ENCODE measurements at places on chromosomes 7 and 10.

- no peak for DNase-seq
These were observed 85.8 kb downstream of the NRP1 start for GRCh38 chr10:33248638-33249037.

DNA sequence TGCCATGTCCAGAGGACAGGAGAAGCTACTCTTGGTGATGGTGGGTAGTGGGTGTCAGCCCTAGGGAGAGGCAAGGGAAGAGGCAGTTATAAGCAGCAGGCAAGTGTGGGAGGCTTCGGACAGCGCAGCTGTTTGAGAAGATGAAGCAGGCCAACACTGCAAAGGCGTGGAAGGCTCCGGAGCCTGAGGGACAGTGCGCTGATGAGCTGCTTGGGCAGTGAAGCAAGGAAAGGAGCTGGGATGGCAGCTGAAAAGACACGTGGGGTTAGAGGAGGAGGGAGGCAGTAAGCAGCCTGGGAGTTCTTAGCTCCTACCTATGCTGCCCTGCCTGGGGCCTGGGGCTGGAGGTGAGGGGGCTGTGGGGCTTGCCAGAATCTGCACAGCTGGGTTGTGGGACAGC is 50.1 kb upstream of the CRTAC1 start:
- no peak for DNase-seq

DNA sequence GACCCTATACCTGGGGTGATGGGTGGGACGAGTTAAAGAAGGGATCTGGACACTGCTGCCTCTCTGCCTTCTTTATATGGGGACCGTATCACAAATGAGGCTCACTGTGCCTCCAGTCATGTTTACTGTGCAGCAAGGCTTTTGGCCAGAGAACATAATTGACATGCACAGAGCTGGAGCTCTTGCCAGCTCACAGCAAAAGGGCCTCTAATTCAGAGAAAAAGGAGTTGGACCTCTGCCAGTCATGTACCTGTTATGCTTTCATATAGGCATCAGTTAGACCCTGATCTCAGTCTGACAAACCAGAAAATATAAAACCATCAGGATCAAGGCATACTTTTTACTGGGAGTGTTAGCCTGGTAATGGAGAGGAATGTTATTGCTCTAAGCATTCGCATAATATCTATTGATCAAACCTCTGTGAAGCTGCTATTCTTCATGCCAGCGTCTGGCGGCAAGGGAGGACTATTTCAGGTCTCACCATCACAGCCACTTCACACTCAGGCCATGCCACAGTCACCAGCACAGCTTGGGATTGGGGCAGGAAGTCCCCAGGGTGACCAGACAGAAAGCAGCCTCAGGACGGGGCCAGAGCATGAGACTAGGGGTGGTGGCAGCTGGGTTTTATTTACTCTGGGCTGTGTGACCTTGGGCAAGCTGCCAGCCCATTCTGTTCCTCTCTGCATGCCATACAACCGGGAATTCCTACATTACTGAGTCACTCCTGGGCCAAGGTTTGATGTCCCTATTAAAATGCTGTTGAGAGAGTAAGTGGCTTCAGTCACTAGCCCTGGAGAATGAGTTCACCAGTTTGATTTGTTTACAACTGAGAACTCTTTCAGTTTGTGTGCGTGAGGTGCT is 90.1 kb downstream of the NPSR1 start:
- DNase-seq = no peak

DNA sequence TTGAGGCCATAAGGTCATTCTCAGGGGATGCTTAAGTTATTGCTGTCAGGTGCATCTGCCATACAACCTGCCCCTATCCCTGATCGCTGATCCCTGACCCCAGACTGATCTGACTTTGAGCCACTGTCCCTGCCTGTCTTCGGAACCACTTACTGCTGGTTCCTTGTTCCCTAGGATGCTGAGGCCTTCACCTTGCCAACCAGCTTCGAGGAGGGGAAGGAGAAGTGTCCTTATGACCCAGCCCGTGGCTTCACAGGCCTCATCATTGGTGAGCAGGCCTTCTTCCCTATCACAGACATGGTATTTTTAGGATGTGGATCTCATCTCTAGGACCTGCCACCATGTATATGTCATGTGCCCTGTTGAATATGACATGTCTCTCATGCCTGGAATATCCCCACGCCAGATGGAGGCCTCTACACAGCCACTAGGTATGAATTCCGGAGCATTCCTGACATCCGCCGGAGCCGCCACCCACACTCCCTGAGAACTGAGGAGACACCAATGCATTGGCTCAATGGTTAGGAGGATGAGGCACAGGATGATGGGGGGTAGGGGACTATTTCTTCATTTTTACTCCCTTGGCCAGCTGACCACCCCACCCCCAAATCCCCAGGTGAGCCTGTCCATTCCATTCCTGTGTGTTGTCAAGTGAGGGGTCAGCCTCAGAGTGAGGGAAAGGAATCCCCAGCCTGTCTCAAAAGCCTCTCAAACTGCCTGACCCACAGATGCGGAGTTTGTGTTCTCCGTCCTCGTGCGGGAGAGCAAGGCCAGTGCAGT is 9.0 kb downstream of the MRPL43 start:
- DNase-seq = no peak

DNA sequence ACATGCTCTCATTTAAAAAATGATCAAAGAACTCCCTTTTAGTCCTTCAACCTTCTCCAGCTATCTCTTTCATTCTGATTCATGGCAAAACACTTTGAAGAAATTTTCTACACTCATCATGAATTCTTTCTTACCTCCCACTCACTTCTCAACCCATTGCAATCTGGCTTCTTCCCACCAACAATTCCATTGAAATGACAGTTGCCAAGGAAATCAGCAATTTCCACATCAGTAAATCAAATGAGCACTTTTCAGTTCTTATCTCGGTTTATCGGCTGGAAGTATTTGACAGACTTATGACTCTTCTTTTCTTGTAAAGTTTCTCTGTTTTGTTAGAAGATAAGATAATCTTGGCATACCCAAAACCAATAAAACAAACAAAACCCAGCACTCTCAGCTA is 99.1 kb upstream of the CACNA2D1 start:
- no peak for DNase-seq

DNA sequence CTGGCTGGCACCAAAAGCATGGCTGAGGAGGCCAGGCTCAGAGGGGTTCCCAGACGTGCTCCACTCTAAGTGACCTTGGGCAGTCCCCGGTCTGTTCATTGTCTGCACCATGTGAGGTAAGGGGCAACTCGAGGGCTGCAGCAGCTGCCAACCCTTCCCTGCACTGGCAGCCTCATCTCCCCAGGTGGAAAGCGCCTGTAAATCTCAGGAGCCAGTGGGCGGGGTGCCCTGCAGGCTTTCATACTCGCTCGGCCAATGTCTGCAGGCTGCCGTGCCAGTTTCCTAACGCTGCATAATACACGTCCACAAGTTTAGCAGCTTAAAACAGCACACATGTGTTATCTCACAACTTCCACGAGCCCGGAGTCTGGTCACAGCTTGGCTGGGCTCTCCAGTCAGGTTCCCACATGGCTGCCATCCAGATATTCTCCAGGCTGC is 12.6 kb upstream of the GDF10 start:
- DNase-seq = no peak

DNA sequence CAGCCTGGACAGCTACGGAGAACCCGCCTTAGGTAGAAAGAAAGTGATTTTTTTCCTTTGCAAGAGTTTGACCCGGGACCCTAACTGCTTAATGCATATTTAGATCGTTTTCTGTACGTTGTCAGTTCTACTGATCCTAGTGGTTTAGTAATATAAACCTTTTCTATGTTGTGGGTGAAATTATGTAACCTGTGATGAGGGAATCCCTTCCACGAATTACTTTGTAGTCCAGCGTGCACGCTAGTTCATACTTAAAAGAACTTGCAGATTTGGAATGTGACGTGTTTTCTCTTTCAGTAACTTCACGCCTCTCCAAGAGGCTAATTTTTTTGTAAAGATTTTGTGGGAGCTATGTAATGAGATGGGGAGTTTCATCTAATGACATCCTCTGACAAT is 705 bp downstream of the SLF2 start:
- no peak for DNase-seq

DNA sequence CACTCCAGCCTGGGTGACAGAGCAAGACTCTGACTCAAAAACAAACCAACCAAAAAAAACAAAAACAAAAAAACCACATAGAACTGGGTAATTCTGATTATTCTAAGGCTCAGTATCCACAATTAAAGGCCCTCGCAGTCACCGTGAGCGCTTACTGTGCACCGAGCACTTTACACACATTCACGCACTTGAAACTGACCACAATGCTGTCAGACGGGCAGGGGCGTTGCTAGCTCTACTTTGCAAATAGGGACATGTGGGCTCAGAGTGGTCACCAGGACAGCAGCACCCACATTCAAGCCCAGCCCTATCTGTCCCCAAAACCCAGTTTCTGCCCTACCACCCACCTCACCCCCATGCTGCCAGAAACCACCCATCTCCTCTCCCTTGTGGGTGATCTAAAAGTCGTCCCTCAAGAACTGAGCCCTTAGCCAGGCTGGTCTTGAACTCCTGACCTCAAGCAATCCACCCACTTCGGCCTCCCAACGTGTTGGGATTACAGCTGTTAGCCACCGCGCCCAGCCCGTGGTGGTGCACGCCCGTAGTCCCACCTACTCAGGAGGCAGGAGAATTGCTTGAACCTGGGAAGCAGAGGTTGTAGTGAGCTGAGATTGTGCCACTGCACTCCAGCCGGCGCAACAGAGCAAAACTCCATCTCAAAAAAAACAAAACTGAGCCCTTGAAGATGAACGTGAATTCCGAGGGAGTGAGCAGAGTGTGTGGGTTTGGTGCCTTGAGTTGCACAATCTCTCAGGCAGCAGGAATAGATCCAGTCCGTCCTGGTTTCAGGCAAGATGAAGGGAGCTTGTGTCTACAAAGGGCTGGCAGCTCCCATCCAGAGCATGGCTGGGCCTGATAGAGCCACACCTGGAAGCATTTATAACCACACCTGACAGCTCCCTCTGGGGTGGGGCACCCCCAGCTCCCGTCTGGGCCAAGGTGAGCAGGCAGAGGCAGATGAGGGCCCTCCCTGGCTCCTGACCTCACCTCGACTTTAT is 5.4 kb upstream of the HSPB1 start:
- no peak for DNase-seq

DNA sequence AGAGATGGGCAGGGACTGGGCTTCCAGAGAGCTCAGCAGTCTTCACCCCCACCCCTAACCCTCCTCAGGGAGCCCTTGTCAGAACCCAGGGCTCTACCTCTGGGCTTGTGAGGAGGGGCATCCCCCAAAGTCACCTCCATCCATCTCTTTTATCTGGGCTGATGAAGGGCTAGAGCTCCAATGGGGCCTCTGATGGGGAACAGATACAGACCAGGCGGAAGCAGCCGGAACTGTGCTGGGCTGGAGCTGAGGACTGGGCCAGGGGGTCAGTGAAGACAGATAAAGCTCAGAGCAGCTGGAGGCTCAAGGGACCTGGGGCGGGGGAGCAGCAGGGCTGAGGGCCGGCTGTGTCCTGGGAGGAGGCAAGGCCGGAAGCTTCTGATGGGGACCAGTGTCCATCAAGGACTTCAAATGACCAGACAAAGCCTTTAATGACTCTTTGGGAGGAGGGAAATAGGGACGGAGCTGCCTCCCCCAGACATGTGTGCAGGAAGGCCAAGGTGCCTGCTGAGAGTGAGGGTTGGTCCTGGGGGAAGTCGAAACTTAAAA is 10.2 kb downstream of the KAZALD1 start:
- DNase-seq = no peak

DNA sequence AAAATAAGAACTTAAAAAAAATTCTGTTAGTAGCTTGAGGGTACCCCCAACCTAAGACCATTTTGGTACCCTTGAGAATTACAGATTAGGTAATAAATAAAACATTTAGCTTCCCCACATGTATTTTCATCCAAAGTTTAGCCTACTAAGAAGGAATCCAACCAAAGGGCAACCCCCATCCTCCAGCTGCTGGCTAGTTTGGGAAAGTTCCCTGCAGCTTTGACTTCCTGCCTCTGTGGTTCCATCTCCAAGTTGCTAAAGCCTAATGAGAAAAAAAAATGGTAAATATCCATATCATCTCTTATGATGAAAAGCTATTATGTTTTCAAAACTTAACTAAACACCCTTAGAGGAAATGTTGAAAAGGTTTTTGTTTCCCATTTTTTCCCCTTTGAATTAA is 547.2 kb downstream of the ANKRD7 start:
- no peak for DNase-seq

GRCh38 chr10:98831391-98831790 is 384.7 kb upstream of the HPS1 start:
- no peak for DNase-seq

DNA sequence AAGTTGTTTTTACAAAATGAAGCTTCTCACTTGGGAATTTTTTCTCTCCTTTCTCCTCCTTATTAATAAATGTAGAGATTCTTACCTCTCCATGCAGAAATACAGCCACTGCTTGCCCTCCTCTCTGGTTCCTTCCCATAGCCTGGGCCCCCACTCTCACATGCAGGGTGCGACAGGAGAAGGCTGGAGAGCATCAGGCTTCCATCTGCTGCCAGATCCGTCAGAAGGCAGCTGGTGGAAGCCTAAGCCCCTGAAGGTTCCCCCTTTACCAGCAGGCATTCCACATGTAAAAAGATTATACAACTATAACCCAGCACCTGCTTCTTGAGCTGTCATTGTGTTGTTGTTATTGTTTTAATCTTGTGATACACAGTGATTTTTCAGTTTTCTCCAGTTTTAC is 314.2 kb downstream of the LHFPL3 start:
- DNase-seq = no peak

DNA sequence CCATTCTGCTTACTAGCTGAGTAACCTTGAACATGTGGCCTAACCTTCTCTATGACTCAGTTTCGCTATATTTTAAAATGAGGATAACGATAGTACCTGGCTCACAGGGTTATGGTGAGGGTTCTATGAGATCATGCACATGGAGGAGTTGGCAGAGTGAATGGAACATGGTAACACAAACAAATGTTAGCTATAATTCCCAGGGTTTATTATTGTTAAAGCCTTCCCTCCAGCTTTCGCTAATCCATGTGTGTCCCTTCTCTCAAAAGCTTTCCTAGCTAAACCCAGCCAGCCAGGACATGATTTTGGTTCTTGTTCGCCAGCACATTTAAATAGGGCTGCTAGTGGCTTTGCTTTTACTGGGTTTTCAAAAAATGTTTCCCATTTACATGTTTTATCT is 361.0 kb upstream of the NFE2L3 start:
- DNase-seq = no peak

- no peak for DNase-seq
These were observed 5.7 kb downstream of the HECTD2 start for GRCh38 chr10:91415816-91416215.

GRCh38 chr7:70131817-70132216 is 533.5 kb downstream of the AUTS2 start:
- DNase-seq = no peak

GRCh38 chr10:51198170-51198569 is 123.9 kb downstream of the PRKG1 start:
- no peak for DNase-seq

DNA sequence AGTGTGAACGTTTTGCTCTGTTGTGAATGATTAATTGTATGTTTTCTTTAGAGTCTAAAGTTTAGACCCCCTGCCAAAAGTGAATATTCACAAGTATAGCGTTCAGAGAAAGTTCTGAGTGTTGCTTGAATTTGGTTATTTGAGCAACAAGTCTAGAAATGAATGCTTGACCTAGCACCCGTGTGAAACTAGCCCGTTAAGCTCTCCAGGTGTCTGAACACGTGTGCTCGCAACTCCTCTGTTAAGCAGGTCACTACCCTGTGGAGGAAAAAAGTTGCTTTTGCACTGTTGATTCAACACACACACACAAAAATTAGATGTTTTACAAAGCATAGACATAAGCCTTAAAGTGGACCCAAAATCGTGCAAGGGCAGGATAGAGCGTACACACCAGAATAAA is 78.6 kb upstream of the SAMD8 start:
- DNase-seq = no peak

Data from GM06990 (cell line).